ENCODE measurements at places on chromosomes 6 and 20. TPM values are rescaled to one million over a fixed set of nuclear protein-coding genes. Genes with fewer than 3 reads are reported as not detected.

- H3K27ac ChIP-seq = no peak overlapping the region
- H3K4me3 ChIP-seq = no peak overlapping the region
- no peaks in the 10 kb centered on the region for H3K4me1 ChIP-seq
- H3K27me3 ChIP-seq = no peaks in the 10 kb centered on the region
- DNase-seq = no peak
Observed at GRCh38 chr20:14580418-14581074, 243.1 kb upstream of the FLRT3 start.

MACROD2 gene
- total RNA-seq = 0.14 TPM

DNA sequence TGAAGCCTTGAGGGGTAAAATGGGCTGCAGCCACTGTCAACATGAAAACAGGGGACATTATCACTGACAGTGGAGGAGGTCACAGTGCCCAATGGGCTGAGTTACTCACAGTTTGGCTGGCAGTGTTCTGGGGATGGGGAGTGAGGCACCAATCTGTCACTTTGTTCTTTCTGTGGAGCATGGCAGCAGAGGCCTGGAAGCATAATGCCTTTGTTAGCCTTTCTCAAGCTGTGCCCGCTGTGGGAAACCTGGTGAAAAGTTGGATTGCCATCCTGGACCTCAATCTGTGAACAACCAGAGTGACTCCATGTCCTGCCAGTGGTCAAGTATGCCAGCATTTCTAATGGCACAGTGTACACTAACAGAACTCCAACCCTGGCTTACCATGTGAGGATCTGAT lies 143.6 kb downstream of the OR2B2 start:
- no peak overlapping the region for H3K27ac ChIP-seq
- H3K4me3 ChIP-seq = no peak overlapping the region
- H3K36me3 ChIP-seq = no peaks in the 10 kb centered on the region
- peaks cover 6% of the 10 kb centered on the region for H3K4me1 ChIP-seq
- DNase-seq = no peak

SNAI1 gene
- total RNA-seq = 0.93 TPM

- no peaks in the 10 kb centered on the region for H3K36me3 ChIP-seq
- H3K4me3 ChIP-seq = no peak overlapping the region
- no peak overlapping the region for H3K27ac ChIP-seq
- no peak for DNase-seq
- H3K27me3 ChIP-seq = no peaks in the 10 kb centered on the region
Observed at GRCh38 chr6:34526241-34526972, 29.7 kb downstream of the SPDEF start.

GRCh38 chr6:167157863-167158262 lies at the start of gene GPR31:
GPR31 (minus strand) TSS chr6:167157980; CDS start chr6:167157831, 149 bp downstream.
- DNase-seq = no peak
- peaks cover 5% of the 10 kb centered on the region for H3K4me1 ChIP-seq
- H3K27ac ChIP-seq = no peak within 1 kb of the TSS

- no peak overlapping the region for H3K4me3 ChIP-seq
- H3K4me1 ChIP-seq = no peaks in the 10 kb centered on the region
- H3K27me3 ChIP-seq = peaks cover 13% of the 10 kb centered on the region
- peaks cover 2% of the 10 kb centered on the region for H3K36me3 ChIP-seq
- no peak for DNase-seq
Observed at GRCh38 chr6:105560611-105561066, 157.8 kb upstream of the PREP start.

DNA sequence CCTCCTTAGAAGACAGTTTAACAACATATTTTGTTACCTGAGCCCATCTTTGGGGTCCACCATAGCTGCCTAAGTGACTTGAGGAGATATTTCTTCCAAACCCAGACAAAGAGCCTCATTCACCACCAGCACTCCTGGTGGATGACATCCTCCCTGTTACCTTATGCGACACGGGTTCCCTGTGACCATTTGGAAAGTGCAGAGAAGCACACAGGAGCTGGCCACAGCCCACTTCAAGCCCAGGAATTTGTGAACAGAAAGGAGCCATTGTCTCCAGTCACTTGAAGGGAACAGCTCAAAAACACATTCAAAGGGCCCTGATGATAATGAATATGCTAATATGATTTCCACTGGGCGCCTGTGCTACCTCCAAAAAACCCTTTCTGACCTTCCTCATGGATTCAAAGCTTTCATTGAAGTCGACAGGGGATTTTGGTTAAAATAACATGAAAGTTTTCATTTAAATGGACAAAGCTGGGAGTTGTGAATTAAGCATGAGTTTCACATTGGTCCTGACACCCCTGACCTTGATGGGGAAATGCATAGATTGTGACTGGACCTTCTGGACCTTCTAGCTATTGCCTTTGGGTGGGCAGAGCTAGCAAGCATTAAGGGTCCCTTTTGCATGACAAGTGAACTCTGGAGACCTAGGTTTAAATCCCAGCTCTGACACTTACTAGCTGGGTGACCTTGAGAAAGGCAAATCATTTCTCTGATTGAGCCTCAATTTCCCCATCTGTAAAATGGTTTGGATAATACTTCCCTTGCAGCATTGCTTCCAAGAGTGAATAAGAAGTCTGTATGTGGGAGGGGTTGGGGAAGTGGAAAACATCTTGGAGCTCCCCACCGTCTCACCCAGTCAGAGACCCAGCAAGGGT lies 83.3 kb upstream of the SIRPA start:
- no peaks in the 10 kb centered on the region for H3K36me3 ChIP-seq
- H3K27me3 ChIP-seq = peaks cover 38% of the 10 kb centered on the region
- no peak overlapping the region for H3K27ac ChIP-seq
- DNase-seq = no peak
- peaks cover 14% of the 10 kb centered on the region for H3K4me1 ChIP-seq
- no peak overlapping the region for H3K4me3 ChIP-seq

DNA sequence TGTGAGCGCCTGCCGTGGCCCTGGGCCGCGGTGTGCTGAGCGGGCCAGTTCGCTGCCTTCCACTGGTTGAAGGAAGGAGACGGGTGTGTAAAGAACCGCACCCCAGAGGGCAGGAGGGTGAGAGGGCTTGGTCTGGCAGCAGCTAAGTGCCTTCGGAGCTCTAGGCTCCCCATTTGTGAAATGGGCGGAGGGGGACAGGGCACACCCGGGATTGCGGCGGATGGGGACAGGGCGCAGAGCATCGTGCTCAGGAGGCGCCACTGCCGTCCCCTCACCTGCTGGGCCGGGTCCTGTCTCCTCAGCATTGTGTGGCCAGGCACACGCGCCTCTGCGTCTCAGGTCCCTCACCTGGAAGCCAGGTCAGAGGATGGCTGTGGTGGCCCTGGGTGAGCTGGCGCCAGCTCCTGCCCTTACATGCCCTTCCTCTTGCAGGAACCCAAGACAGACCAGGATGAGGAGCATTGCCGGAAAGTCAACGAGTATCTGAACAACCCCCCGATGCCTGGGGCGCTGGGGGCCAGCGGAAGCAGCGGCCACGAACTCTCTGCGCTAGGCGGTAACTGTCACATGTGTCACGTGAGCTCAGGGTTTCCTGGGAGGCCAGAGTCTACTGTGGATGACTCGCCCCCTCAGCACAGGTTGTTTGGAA lies 3.1 kb downstream of the ADRM1 start:
- peaks cover 17% of the 10 kb centered on the region for H3K36me3 ChIP-seq
- H3K4me1 ChIP-seq = peaks cover 18% of the 10 kb centered on the region
- no peaks in the 10 kb centered on the region for H3K27me3 ChIP-seq
- no peak overlapping the region for H3K4me3 ChIP-seq
- H3K27ac ChIP-seq = peak overlapping the region; percentile 52

DNA sequence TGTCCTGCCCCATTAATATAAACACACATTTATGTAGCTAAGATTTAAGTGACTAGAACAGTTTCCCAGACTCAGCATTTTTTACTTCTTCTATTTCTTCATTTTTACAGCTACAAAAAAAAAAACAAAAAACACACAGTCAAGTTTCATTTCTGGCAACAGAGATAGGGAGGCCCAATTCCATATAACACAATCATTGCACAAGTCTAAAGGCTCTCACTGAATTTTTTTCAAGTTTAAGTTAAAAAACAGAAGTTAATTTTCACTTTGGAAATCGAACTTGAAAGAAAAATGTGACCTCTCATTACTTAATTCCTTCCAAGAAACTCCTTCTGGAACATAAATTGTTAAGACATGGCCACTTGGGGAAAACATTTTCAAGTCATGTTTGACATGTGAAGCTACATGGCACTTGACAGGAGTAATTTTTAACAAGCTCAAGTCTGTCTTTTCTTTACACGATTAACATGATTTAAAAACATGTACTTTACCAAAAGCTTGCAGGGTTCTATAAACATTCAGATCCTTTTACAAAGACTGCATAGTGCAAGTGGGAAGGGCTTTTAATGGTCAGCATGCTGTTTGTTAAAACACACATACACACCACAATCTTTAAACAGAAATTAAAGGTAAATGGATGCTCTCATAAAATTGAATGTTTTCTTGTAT lies 100.1 kb upstream of the CCDC28A start:
- no peaks in the 10 kb centered on the region for H3K36me3 ChIP-seq
- peaks cover 3% of the 10 kb centered on the region for H3K27me3 ChIP-seq
- H3K4me3 ChIP-seq = no peak overlapping the region
- H3K27ac ChIP-seq = no peak overlapping the region

METTL24 gene
- total RNA-seq = 0.27 TPM

GRCh38 chr6:22101163-22101562 lies 195.7 kb downstream of the PRL start:
- H3K27me3 ChIP-seq = no peaks in the 10 kb centered on the region
- no peak overlapping the region for H3K4me3 ChIP-seq
- no peak overlapping the region for H3K27ac ChIP-seq
- DNase-seq = no peak
- H3K4me1 ChIP-seq = peaks cover 13% of the 10 kb centered on the region

DNA sequence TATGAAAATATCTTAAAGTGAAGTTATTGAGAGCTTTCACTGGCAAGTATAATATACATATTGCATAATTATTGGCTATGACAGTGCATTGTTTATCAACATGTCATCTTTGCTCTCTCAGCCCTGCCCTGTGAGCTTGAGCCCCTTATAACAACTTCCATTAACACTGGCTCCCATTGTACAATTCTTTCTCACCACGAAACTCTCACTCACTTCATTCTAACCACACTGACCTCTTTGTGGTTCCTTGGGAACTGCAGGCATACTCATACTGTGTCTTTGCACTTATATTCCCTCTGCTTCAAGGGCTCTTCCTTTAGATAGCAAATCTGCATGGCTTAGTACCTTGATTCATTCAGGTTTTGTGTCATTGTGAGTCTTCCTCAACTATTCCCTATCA lies 411.8 kb downstream of the CDKAL1 start:
- H3K27me3 ChIP-seq = no peaks in the 10 kb centered on the region
- no peak overlapping the region for H3K4me3 ChIP-seq
- H3K4me1 ChIP-seq = peaks cover 6% of the 10 kb centered on the region

DNA sequence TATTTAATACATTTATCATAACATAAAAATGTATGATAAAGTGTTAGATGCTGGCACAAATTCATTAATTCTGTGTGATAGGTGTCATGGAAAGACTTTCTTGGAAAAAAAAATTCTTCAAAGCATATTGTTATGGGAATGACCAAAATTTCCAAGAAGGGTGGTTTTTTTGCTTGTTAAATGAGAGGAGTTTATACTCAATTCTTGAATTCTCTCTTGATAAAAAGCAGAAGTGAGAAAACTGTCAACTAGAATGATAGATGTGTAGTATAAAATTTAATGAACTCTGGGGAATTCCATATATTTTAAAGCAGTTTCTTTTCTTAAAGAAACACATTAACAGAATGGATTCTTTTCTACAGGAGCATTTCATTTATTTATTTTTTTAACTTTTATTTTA lies 62.0 kb upstream of the SNAP91 start:
- H3K4me1 ChIP-seq = no peaks in the 10 kb centered on the region
- no peak overlapping the region for H3K4me3 ChIP-seq
- H3K27ac ChIP-seq = no peak overlapping the region
- peaks cover 3% of the 10 kb centered on the region for H3K27me3 ChIP-seq
- no peaks in the 10 kb centered on the region for H3K36me3 ChIP-seq

DNA sequence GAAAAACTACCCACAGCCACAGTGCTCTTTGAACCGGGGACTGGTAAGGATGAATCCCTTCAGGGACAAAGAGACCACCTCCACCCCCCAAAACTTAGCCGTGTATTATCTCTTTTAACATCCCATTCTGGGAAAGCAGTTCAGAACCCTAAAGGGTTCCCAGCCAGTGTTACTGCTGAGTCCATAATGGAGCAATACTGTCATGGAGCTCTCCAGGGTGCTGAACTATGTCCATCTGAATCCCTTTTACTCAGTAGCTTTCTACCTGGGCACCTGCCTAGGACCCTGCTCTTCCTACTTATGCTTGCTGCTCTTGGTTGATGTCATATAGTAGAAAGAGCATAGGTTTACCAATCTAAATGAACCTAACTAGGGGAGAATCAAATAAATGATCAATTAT lies 22.3 kb upstream of the SAYSD1 start:
- peak; percentile 14 for DNase-seq
- no peak overlapping the region for H3K27ac ChIP-seq
- H3K4me3 ChIP-seq = no peak overlapping the region
- H3K36me3 ChIP-seq = no peaks in the 10 kb centered on the region
- H3K4me1 ChIP-seq = peaks cover 5% of the 10 kb centered on the region

IMPG1 gene
- not detected for total RNA-seq

PRRT1 gene
- 1.5 TPM for total RNA-seq

EYA4 gene
- total RNA-seq = not detected

PPDPF gene
- 136 TPM for total RNA-seq

GRCh38 chr6:24079076-24079475 lies 46.9 kb upstream of the NRSN1 start:
- H3K27ac ChIP-seq = no peak overlapping the region
- peaks cover 3% of the 10 kb centered on the region for H3K27me3 ChIP-seq
- H3K4me1 ChIP-seq = no peaks in the 10 kb centered on the region
- no peaks in the 10 kb centered on the region for H3K36me3 ChIP-seq
- DNase-seq = no peak

- no peaks in the 10 kb centered on the region for H3K27me3 ChIP-seq
- peaks cover 12% of the 10 kb centered on the region for H3K36me3 ChIP-seq
- H3K4me1 ChIP-seq = peaks cover 14% of the 10 kb centered on the region
- DNase-seq = no peak
Observed at GRCh38 chr6:34378470-34378869, 14.0 kb downstream of the NUDT3 start.
